Activated CD4-positive, alpha-beta T cell treated with anti-CD3 and anti-CD28 coated beads for 4 hours (primary cell): ENCODE measurements at places on chromosomes 2 and 18.

GRCh38 chr2:195212586-195212985 lies 444.4 kb upstream of the SLC39A10 start:
- DNase-seq, result no peak

- DNase-seq, result no peak
Observed at GRCh38 chr18:31046916-31047315, 4.4 kb upstream of the DSC3 start.

- no peak for DNase-seq
Observed at GRCh38 chr18:23545247-23545789, 41.0 kb downstream of the NPC1 start.

- no peak for DNase-seq
Observed at GRCh38 chr18:51066273-51066672, 36.3 kb downstream of the SMAD4 start.

GRCh38 chr18:41226911-41227310 lies 728.1 kb upstream of the PIK3C3 start:
- DNase-seq, result no peak

GRCh38 chr18:35451032-35451431 lies 46.7 kb downstream of the INO80C start:
- DNase-seq, result no peak

- DNase-seq, result no peak
Observed at GRCh38 chr2:74447230-74447999, 5.7 kb upstream of the RTKN start.

GRCh38 chr18:46073474-46074331 lies 1.6 kb upstream of the PSTPIP2 start:
- DNase-seq, result peak; percentile 47

- no peak for DNase-seq
Observed at GRCh38 chr18:76972846-76973519, 150.6 kb downstream of the ZNF236 start.

- DNase-seq, result no peak
Observed at GRCh38 chr2:234957834-234958135, 6.0 kb downstream of the SH3BP4 start.

DNA sequence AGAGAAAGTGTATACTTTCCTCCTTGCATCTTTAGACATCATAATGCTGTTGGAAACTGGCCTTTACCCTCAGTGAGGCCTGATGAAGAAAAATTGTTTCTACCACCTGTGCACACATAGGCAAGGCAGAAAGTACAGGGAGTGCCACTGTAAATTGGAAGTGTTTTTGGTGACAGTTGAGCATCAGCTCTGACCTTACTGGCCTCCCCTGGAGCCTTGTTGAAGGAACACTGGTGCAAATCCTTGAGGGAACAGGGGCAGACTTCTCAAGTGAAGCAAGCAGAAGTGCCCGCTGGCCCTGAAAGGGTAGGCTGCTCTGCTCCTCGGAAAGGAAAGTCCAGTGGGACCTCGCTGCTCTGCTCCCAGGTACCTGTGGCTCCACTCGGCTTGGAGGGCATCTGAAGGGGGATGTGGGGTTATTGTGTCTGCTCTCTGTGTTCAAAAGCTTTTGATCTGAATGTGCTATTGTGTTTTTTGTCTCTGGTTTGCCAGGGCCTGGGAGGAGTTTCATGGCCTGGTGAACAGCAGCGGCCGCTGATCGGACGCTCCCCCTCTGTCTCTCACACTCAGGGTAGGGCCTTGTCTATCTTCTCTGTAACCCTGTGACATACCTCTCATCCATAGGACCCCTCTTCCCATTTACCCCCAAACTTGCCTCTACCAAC lies 23.4 kb downstream of the EIF4E2 start:
- DNase-seq, result no peak

DNA sequence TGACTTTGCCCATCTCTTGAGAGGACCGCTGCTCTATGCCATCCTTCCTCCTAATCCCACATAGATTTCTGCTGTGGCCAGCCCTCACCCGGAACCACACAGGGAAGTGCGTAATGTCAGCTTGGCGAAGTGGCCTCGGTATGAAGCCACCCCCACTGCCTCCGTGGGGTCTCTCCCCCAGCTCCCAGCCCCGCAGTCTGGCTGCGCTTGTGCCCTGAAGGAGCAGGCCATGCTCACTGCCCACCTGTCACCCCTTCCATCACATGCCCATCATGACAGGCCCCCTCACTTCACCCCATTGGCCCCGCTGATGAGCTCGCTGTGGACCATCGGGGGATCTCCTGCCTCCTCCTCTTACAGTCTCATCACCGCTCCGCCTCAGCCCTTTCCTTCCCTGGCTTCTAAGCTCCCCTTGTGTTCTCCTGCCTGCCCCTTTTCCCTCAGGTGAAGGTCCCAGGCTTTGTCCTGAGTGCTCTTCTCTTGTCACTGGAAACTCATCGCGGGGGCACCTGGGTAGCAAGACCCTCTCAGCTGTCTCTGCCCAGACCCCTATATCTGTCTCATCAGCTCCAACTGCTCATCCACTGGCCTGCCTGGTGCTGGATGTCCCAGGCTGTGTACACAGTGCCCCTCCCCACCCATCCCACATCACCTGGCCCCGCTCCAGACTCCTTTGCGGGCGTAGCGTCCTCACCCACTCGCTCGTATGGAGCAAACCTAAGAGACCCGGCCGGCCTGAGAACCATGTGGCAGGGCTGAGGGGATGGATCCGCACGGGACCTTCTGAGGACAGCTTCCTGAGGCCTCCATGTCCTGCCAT lies 81.7 kb downstream of the GLI2 start:
- DNase-seq, result no peak

- no peak for DNase-seq
Observed at GRCh38 chr2:232843834-232844233, 26.2 kb upstream of the SNORC start.

DNA sequence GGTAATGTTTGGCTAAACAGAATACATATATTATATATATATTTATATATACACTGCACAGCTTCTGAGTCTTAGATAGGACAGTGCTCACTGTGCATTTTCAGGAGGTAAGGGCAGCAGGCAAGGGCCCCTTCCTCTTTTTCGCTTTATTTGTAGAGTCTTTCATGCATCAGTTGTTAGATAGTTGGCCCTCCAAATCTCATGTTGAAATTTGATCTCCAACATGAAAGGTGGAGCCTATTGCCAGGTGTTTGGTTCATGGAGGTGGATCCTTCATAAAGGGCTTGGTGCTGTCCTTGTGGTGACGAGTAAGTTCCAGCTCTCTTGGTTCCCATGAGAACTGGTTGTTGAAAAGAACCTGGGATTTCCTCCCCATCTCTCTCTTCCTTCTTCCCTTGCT lies 48.1 kb downstream of the TSN start:
- no peak for DNase-seq

GRCh38 chr2:219057709-219058540 lies 2.8 kb downstream of the IHH start:
- DNase-seq, result peak; percentile 70

DNA sequence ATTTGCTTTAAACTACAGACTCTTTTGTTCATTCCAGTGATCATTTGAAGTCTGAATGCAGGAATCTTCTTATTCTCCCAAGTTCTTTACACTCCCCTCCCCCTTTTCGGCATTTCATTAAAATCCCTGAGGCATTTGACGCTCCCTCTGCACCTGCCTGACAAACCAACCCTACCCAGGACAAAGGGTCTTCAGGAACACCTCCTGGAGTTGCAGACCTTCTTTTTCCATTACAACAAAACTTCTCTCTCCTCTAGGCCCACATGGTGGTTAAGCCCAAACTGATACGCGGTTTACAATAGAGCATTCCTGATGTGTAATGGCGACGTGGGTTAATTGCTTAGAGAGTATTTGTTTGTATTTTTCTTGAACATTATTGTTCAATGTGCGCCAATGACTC lies 367.4 kb downstream of the FBXO15 start:
- no peak for DNase-seq

GRCh38 chr2:1594373-1595171 lies 149.7 kb downstream of the PXDN start:
- no peak for DNase-seq

DNA sequence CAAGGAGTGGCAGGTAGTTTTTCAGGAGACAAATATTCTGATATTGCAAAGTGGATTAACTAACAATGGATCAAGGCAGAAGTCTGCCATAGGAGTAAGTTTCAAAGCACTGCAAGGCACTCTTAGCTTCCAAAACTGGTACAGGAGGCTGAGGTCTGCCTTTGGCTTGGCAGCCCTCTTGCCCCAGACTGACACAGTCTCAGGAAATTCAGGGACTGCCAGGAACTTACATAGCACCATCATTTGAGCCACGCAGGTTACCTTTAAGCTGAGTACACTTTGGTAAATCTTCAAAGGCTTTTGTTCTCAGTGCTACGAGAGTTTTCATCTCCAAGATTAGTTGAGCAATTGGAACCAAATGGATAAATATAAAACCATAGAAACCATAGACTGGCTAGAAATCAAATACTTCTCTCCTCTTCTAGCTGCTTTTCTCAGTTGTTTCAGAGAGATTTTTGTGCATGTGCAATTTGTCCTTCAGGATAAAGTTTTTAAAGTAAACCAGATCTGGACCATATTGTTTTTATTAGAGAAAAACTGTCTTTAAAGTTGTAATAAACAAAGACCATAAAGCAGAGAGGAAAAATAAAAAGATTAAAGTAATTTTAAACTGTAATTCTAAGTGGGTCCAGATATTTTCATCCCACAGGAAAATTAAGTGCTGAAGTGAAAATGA lies 18.8 kb downstream of the ANKRD29 start:
- no peak for DNase-seq

GRCh38 chr2:121490584-121491133 lies 40.0 kb upstream of the RNU4ATAC start:
- DNase-seq, result no peak

GRCh38 chr2:108935271-108935741 lies 53.7 kb downstream of the EDAR start:
- DNase-seq, result no peak

DNA sequence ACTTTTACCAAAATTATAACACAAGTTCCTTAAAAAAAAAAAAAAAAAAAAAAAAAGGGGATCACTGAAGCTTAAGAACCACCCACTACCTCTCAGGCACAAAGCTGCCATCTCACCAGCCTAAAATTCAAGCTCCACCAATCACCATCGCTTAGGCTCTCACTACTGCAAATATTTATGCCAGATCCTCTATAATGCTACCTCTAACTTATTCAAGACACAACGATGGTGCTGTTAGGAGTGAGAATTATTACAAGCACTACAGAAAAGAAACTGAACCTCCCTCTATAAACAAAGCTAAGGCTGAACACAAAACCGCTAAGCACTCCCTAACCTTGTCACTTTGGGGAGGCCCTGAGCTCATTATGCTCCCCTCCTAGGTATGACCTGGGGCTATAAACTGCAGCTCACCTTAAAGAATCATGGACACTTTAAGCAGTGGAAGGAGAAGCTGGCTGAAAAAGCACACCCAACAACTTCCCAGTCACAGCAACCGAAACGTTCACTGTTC lies 3.6 kb downstream of the FZD5 start:
- DNase-seq, result no peak

- DNase-seq, result no peak
Observed at GRCh38 chr2:26978061-26978596, 7.7 kb downstream of the MAPRE3 start.

- no peak for DNase-seq
Observed at GRCh38 chr2:179546656-179547055, 282.0 kb upstream of the SESTD1 start.

DNA sequence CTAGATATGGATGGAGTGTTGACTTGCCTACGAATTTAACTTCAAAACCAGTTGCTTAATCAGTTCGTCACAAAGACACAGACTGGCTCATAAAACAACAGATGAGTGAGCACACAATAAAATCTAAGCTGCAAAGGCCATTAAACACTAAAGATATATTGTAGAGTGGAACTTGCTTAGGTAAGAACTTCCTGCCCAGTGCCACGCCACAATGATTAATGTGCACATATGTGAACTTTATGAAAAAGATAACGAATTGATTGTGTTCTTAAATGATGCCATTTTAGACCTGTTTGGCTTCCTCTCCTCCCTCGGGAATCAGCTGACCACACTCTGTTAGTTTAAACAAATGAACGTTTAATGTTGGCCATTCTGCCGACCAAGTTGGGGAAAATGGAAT lies 2031.3 kb upstream of the CELF4 start:
- no peak for DNase-seq

DNA sequence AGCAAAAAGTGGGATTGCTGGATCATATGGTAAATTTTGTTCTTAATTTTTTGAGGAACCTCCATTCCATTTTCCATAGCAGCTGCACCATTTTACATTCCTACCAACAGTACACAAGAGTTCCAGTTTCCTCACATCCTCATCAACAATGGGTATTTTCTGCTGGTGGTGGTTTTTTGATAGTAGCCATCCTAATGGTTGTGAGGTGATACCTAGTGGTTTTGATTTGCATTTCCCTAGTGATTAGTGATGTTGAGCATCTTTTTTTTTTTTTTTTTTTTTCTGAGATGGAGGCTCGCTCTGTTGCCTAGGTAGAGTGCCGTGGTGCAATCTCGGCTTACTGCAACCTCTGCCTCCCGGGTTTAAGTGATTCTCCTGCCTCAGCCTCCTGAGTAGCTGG lies 30.5 kb downstream of the METTL21A start:
- no peak for DNase-seq

- DNase-seq, result no peak
Observed at GRCh38 chr18:12035481-12035880, 54.2 kb downstream of the IMPA2 start.

- DNase-seq, result no peak
Observed at GRCh38 chr2:200177971-200178911, 128.3 kb upstream of the SPATS2L start.

DNA sequence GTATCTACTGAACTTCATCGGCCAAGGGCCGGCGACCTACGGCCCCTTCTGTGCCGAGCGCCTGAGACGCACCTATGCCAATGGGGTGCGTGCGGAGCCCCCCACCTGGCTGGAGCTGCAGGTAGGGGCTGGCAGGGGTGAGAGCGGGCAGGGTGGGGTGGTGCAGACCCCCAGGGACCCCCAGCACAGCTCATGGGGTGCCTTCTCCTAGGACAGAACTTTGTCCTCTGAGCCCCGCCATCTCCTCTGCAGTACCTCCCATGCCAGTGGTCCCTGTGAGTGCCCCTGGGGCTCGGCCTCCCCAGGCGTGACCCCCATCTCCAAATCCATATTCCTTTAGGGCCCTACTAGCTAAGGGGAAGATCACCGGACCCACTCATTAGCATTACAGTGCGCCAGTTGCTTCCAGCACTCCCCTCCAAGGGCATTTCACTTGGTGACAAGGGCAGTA lies 23.9 kb upstream of the GPR17 start:
- no peak for DNase-seq

- DNase-seq, result peak; percentile 36
Observed at GRCh38 chr18:3060667-3061580, 48.0 kb upstream of the LPIN2 start.

DNA sequence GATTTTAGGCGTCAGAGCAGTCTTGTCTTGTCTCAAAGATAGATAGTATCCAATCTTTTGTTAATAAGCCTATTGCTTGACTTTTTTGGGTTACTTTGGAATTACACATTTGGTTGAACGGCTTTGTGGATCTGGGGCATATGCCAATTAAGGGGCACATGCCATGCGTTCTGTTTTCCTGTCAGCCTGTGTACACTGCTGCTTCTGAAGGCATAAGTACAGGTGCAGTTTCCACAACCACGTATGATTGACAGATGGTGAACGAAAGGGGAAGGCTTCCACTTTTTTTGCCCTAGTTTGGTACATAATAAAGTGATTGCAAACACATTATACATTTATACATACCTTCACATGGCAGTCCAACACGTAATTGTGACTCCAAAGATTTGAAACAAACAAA lies 102.3 kb downstream of the RAPH1 start:
- DNase-seq, result no peak

- DNase-seq, result no peak
Observed at GRCh38 chr18:42264497-42264896, 309.5 kb downstream of the PIK3C3 start.

GRCh38 chr2:79669714-79670113 lies 156.9 kb downstream of the CTNNA2 start:
- DNase-seq, result no peak
